ENCODE measurements at places on chromosomes 2 and 18.

- DNase-seq = no peak
Measured at GRCh38 chr2:47819834-47820233, 36.9 kb downstream of the MSH6 start.

DNA sequence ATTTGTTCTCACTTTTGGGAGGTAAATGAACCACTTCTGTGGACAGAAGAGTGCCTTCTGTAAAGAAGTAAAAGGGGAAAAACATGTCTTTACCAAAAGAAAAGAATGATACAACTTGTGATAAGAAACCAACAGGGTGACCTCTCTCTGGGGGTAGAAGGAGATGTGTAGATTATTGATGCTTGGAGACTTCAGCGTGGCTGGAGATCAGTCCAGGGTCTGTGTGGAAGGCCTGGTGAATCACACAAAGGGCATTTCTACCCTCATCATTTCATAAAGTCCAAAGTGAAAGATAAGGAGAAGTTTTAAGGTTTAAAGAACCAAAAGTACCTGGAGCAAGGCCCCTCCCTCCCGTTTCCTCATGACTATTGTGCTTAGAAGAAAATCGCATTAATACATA lies 142.5 kb downstream of the NCK2 start:
- no peak for DNase-seq

- peak; percentile 37 for DNase-seq
Measured at GRCh38 chr2:203636588-203637470, 69.6 kb upstream of the CD28 start.

- DNase-seq = no peak
Measured at GRCh38 chr2:8756716-8757115, 74.9 kb downstream of the ID2 start.

DNA sequence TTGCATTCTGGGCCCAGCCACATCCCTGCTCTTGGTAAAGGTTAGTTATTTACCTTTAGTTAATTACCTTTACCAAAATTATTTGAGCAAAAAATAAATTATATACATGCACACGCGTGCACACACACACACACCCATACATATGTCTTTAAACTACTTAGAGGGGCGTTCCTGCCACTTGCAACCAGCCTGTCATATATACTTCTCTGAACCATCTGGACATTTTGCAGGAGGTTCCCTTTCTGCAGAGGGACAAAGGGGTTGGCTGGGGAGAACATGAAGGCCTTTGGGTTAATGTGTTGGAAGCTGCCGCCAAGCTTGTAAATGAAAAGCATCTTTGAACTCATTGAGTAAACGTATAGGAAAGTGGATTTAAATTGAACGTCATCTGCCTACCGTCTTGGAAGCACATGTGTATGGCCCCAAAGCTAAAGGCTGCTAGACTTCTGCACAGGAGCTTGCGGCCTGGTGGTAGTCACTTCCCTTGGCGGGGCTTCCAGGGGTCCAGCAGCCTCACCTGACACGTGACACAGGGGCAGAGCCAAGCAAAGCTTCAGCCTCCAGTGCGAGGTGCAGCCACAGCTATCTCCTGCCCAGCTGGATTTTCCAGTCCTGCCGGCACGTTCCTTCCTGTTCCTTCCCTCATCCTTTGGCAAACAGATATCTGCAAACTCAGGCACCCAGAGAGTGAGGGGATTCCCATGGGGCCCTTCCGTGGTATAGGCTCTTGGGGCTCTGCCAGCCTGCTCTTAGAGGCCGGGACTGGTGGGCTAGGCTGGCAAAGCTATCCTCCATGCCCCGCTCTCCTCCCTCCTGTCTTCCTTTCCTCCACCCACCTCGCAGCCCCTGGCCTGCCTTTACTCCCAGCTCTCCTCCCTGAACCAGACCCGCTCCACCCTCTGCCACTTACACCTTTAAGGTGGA lies 46.1 kb downstream of the SERTAD2 start:
- DNase-seq = no peak

- DNase-seq = no peak
Measured at GRCh38 chr18:778194-778927, 33.7 kb downstream of the YES1 start.

GRCh38 chr2:208252716-208253492 lies 2.0 kb downstream of the IDH1 start:
- peak; percentile 32 for DNase-seq

DNA sequence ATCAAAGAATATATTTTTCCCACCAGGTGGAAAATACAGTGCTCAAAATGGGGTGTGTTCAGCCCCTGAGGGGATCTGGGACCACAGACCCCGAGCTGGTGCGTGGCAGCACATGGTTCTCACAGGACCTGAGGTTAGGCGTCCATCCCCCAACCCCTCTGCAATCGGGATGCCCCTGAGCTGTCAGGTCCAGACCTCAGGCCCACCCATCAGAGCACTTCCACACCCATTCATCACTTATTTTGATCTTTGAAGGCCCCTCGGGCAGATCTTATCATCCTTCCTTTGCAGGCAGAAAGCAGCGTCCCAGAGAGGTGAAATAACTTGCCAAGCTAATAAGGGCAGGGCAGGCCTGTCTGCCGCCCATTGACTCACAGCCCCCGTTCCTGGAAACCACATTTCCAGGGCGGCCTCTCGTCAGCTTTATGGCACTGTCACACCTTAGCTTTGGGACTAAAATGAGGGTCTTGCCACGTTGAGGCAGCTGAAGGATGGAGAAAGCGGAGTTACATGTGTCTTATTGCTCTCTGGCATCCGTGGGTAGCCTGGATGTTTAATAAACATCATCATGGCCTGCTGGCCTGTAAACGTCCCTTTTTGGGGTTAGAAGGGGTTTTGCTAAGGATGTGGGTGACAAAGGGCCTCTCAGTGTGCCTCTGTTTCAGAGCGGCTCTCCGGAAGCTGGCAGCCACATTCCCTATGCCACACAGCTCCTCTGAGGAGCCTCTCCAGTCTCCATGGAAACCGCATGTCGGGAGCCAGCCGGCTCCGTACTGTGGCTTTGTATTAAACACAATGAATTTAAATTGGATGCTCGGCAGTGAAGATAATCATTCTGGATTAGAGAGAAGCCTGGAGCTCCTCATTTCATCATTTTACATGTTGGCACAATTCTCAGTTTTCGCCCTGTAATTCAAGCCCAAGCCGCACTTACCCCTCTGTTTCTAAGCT lies 58.3 kb upstream of the MAPRE3 start:
- DNase-seq = no peak

GRCh38 chr2:211609127-211609526 lies 929.5 kb downstream of the ERBB4 start:
- DNase-seq = no peak

DNA sequence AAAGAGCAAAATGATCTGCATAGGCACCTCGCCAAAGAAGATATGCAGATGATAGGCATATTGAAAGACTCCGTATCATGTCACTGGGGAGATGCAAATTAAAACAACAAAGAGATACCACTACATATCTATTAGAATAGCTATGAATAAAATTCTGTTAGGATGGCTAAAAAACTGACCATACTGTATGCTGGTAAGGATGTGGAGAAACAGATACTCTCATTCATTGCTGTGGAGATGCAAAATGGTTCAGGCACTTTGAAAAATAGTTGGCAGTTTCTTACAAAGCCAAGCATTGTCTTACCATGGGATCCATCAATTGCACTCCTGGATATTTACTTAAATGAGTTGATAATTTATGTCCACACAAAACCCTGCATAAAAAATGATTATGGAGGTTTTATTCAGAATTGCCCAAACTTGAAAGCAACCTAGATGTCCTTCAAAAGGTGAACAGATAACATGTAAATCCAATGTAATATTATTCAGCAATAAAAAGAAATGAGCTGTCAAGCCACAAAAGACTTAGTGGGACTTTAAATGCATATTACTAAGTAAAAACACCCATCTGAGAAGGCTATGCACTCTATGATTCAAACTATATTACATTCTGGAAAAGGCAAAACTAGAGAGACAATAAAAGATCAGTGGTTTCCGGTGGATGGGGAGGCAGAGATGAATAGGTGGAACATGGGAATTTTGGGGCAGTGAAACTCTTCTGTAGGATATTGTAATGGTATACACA lies 31.2 kb downstream of the ZNF385B start:
- DNase-seq = no peak

DNA sequence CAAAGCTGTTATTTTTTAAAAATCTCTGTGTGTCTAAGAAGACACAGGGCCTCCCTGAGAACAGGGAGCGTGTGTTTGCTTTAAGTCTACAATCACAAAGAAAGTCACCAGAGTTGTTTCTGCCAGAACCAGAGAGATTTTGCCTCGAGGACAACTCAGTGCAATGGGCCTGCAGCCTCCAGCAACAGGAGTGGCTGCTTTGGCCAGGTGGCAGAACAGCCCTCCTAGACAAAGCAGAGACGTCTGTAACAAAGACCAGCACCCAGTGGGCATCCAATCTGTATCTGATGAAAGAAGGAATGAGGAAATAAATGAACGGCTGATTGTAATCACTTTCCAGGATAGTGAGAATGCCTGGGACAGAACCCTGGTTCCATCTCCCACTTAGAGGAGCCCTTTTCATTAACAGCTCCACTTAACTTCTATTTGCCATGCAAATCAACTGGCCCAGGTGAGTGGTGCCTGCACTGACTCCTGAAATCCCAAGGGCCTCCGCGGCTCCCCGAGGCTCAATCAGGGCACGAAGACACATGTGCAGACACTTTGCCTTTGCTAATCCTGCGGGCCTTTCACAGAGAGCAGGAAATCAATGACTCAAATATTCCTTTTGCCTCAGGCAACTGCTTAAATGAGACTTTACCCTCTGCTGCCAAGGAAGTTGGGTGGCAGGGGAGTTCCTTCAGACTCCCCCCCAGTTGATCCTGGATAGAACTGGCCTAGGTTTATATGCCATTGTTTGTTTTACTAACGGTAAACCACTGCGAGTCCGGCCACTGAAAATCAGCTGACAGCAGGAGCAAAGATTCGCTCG lies 146.5 kb downstream of the CABLES1 start:
- no peak for DNase-seq

DNA sequence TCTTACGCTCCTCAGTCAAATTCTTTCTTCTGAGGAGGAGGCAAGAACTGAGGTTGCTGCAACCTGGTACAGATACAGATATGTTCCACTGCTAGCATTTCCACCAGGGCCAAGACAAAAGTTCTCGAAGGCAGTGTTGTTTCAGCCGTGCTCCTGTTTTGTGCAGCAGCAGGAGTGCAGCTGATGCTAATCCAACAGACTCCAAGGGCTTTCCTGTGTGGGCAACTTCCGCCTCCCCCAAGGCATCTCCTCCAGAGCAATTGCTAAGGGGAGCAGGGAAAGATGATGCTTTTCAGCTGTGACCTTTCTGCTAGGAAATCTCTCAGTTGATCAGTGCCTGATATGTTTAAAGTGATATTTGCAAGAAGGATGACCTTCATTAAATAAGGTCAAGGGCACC lies 52.6 kb upstream of the DAPL1 start:
- DNase-seq = no peak

- no peak for DNase-seq
Measured at GRCh38 chr2:183038341-183039300, at the start of gene NCKAP1. Gene NCKAP1 (minus strand): TSS chr2:183038457. CDS start chr2:183038099, 358 bp downstream.

GRCh38 chr2:38748943-38749804 lies 2.0 kb downstream of the SRSF7 start:
- DNase-seq = no peak

DNA sequence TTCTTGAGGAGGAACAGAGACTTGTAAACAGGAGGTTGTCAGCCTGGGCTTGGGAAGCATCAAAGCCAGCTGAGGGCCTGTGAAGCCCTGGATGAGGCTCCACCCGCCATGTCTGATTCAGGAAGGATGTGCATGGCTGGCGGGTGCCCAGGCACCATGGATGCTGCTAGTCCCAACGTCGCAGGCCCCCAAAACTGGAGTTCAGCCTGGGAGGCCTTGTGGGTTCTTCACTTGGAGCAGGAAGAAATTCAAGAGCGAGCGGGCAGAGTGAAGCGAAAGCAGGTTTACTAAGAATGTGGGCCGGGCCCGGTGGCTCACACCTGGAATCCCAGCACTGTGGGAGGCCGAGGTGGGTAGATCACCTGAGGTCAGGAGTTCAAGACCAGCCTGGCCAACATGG lies 12.1 kb upstream of the PXDN start:
- no peak for DNase-seq

- DNase-seq = no peak
Measured at GRCh38 chr18:68244786-68245185, 470.1 kb downstream of the TMX3 start.

- DNase-seq = no peak
Measured at GRCh38 chr2:96993367-96993766, 7.0 kb upstream of the FAM178B start.

GRCh38 chr18:23810396-23810795 lies 121.1 kb downstream of the LAMA3 start:
- no peak for DNase-seq

- no peak for DNase-seq
Measured at GRCh38 chr2:65402323-65402722, 30.1 kb downstream of the SPRED2 start.

GRCh38 chr2:44960871-44961270 lies 19.4 kb downstream of the SIX3 start:
- no peak for DNase-seq

- DNase-seq = no peak
Measured at GRCh38 chr2:11677136-11678055, 7.4 kb upstream of the NTSR2 start.

DNA sequence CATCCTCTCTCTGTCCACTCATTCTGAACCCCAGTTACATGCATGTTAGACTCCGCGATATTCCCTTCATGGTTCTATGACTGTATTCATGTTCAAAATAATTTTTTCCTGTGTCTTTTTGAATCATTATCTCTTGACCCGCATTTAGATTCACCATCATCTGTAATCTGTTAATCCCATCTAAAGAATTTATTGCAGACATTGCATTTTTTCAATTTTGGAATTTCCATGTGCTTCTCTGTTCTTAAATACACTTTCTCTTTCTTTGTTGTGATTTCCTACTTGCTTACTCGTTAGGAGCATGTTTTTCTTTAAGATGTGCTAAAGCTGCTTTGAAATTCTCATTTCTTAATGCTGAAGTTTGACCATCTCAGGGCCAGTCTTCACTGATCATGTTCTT lies 122.2 kb downstream of the ATP9B start:
- DNase-seq = no peak

DNA sequence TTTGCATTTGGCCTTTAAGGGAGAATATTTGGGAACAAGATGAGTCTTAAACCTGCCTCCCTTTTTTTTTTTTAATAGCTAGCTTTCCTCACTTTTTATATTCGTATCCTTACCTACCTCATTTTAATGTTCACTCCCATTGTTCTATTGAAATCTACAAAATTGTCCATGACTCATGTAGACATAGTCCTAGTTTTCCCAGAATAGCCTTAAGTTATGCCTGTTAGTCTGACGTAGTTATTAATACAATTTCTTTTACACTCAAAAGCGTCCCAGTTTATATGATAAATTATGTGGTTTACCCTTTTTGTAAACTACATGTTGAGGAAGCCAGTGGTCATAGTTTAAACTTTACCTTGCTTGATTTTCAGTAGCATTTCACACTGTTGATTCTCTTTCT lies 73.4 kb downstream of the UBR3 start:
- DNase-seq = no peak

- DNase-seq = no peak
Measured at GRCh38 chr18:76672627-76673026, 149.7 kb upstream of the ZNF236 start.
